ENCODE measurements at places on chromosomes 7 and 10.

- DNase-seq, result no peak
These were observed 64.3 kb downstream of the PDGFA start for GRCh38 chr7:455110-455928.

DNA sequence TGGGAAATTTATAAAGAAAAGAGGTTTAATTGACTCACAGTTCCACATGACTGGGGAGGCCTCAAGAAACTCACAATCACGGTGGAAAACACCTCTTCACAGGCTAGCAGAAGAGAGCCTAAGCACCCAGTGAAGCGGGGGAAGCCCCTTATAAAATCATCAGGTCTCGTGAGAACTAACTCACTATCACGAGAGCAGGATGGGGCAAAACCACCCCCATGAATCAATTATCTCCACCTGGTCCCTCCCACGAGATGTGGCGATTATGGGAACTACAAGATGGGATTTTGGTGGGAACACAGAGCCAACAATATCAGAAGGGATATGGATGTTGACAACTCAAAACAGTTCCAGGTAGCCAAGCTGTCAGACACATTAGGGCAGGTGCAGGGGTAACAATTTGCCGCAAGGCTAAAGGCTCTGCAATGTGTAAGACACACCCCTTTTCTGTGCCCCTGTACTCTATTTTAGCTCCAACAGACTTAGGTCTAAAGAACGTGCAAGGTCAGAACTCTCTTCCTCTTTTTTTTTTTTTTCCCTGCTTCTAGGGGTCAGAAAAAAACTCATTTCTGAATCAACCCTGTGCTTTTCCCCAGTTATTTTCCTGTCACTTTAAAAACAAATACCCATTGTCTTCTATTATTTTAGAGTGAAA lies 30.7 kb upstream of the RBM20 start:
- no peak for DNase-seq

DNA sequence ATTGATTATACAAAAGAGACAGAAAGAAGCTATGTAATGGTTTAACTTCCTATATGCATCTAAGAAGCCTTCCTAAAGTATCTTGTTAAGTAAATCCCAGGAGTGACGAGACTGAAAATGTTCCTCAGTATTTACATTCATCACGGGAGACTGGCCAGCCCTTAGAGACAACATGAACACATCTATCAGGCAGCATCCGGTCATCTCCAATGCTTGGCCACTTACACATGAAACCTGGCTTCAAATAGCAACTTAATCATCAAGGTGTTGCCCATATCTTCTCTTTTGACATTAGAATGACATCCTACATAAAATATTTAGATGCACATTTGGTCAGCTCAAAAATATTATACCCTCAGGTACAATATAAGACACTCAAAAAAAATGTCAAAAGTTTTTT lies 33.8 kb downstream of the ERCC6 start:
- DNase-seq, result no peak

DNA sequence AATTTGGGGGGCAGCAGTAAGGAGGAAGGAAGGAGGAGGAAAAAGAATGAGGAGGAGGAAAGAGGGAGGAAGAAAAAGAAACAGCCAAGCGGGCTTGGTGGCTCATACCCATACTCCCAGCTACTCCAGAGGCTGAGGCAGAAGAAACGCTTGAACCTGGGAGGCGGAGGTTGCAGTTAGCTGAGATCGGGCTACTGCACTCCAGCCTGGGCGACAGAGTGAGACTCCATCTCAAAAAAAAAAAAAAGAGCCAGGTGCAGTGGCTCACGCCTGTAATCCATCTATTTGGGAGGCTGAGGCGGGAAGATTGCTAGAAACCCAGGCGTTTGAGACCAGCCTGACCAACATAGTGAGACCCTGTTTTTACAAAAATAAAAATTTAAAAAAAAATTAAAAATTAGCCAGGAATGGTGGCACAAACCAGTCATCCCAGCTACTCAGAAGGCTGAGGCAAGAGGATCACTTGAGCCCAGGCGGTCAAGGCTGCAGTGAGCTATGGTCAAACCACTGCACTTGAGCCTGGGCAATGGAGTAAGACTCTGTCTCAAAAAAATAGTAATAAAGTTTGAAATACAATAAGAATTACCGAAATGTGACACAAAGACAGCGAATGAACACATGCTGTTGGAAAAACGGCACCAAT lies 14.1 kb upstream of the CRCP start:
- DNase-seq, result no peak

DNA sequence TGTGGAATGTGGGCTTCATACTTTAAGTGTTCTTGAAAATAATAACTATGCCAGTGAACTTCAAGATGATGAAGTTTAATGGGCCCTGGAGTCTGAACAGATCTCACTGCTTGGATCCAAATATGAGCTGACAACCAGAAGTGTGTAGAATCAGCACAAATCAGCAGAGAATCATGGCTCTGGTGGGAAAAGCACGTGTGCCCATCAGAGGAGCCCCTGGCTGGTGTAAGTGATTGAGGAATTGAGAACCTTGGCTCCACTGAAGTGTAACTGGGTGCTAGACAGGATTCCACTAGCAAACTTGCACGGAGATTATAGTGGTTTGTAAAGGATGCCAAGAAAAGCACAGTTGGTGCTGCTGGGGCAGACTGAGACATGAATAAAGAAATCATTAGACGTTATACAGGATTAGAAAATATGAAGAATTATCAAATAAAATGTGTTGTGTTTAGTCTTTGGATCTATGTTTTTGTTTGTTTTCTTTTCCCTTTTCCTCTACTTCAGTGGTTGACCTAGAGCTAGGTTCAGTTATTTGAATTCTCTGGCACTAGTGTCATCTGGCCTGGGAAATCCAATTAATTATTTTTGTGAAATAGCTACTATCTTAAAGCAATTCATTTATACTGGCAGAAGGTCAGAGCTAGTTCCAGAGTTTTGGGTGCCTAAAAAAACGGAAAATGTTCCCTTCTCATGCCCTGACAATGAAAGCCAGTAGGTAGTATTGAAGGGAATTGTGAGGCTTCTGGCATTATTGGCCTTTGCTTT lies 175.7 kb upstream of the MEOX2 start:
- no peak for DNase-seq

GRCh38 chr7:46126675-46127300 lies 205.7 kb upstream of the IGFBP3 start:
- no peak for DNase-seq

DNA sequence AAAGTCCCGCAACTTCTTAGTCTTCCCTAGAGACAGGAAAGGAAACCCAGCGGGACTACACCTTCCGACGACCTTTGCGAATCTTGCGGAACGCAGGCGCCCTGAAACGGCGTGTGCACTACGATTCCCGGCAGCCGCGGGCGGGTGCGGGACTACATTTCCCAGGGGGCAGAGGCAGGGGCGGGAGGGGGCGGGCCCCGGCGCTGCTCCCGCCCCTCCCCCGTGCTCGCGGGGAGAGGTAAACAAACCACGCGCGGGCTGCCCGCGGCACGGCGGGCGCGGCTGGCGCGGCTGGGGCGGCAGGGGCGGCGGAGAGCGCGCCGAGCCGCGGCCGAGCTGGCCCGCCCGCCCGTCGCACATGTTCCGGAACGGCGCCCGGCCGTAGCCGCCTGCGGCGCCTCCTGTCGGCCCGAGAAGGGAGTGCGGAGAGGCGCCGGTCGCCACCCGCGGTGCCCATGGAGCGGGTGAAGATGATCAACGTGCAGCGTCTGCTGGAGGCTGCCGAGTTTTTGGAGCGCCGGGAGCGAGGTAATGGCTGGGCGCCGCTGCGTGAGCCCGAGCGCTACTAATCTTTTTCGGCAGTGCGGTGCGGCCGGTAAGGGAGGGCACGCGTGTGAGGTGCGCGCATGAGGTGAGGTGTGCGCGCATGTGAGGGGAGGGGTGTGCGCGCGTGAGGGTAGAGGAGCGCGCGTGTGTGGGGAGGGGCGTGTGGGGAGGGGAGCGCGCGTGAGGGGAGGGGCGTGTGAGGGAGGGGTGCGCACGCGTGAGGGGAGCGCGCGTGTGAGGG lies 18.5 kb downstream of the MXI1 start:
- DNase-seq, result peak; percentile 82

DNA sequence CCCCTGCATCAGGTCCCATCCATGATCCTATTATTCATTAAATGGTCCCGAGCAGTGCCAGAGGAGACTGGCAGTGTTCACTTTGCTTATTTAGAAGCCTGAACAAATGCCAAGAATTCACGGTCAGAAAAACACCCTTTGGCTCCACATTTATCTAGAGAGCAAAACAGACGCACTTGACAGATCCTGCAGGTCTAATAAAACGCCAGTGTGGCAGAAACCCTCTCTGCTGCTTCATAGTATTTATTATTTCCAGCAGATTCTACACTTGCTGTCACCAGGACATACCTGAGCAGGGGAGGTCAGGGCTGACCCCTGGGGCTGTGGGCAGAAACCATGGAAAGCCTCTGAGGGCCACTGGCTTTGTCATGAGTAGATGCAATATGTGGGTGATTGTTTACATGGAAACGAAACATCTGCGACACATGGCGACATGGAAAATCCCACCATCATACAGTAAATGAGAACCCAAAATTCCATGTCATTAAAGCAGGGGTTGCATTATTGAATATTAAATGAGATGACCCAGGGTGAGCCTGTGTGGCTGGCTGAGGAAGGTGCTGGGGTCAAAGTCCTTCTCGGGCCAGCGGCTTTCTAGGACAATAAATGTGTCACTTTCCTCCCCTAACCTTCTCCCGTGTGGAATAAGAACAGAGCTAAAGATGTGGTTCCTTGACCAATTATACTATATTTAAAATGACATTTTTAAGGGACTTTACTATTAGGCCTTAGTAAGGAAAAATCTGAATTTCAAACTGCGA lies 205.9 kb upstream of the SVIL start:
- DNase-seq, result no peak

DNA sequence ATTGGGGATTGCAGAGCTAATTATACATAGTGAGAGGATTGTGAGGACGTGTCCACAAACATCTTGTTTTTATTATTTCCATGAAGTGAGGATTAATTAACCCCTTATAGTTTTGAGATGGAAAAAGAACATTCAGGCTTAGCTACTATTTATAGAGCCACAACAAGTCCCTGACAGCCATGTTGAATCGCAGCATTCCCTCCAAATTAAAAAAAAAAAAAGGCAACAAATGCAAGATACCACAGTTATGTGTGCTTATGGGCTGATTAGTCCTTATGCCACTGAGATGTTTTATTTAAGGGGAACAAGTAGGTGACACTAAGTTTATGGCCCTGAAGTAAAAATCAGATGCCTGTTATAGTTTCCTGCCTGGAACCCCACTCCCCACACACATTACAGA lies 350.3 kb downstream of the GPAM start:
- no peak for DNase-seq

- no peak for DNase-seq
These were observed 28.0 kb downstream of the ABLIM1 start for GRCh38 chr10:114629824-114630730.

DNA sequence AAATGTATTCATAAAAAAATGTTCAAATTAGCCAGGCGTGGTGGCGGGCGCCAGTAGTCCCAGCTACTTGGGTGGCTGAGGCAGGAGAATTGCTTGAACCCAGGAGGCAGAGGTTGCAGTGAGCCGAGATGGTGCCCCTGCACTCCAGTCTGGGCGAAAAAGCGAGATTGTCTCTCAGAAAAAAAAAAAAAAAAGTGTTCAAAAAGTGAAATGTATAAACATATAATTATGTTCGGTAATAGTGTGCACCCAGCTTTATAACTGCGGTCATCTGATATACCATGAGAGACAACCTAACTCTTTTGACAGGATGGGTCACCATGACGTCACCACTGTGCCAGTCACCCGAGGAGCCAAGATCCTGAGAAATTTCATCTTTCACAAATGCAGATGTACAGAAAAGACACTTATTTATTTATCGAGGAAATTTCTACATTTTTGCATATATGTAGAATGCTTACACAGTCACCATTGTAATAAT lies 594 bp upstream of the RP9 start:
- no peak for DNase-seq

DNA sequence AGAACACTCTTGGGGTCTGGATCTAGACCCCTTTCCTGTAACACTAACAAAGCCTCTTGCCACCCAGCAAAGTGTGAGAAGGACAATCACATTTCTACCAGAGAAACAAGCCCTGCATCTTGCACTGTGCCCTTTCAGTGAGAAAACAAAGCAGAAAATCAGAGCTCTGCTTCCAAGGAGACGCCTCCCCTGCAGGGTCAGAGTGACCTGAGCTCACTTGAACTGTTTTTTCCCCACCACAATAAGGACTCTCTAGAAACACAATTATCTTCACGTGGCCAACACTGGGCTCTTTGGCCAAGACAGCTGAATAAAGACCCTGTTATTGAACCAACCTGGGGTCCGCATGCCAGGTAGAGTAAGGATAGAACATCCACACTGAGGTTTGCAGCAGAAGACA lies 30.1 kb upstream of the PRLHR start:
- DNase-seq, result no peak

- no peak for DNase-seq
These were observed 13.6 kb downstream of the ANXA11 start for GRCh38 chr10:80191589-80192270.

GRCh38 chr10:59628456-59628855 lies 81.2 kb downstream of the SLC16A9 start:
- DNase-seq, result no peak

GRCh38 chr10:121823993-121824463 lies 103.8 kb downstream of the ATE1 start:
- DNase-seq, result no peak

DNA sequence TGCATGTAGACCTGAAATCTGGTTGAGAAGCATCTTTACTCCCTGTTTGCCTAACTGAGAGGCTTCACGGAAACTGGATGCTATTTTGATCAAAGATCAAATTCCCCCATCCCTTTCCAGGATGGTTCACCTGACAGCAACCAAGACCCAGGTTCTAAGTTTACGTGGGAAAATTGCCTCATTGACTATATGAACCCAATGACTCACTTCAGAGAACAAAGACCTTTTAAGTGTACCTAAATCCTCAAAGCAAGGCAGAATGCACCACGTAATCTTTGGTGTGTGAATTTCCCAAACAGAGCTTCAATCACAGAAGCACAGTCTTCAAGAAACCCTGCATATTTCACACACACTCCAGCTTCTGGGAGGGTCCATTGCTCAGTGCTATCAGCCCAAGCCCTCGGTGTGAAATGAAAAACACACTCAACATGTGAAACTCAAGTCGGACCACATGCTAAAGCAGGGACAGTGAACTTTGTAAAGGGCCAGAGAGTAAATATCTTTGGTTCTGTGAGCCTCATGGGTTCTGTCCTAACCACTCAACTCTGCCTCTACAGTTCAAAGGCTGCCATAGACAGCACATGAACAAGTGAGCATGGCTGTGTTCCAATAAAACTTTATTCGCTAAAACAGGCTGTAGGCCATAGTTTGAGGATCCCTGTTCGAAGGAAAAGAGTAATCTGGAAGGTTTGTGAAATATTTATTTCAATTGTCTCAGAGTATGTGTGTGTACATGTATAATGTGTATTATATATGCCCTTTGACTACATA lies 275.6 kb upstream of the FOXK1 start:
- DNase-seq, result no peak

GRCh38 chr7:67021260-67021659 lies 24.6 kb downstream of the TYW1 start:
- no peak for DNase-seq

DNA sequence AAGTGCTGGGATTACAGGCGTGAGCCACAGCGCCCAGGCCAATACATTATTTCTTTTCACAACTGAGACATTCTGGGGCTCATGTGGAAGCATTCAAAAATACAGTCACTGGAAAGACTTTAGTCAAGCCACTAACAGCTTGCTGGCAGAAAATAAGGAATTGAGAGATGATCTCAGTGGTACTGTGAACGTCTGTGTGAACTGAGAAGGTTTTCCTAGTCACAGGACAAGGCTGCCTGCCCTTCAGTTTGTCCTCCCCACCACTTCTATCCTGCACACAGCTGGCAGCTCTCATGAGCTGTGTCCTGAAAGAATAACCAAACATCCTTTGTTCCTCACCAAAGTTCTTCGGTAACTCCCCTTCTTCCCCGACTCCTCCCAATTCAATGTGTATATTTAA lies 31.3 kb upstream of the ITGA8 start:
- DNase-seq, result no peak

GRCh38 chr7:29194594-29195427 lies at the start of gene CHN2:
TSS of gene CHN2 (plus strand) at chr7:29194775.
- peak; percentile 38 for DNase-seq

All from activated CD8-positive, alpha-beta memory T cell treated with anti-CD3 and anti-CD28 coated beads for 1 hour (primary cell).